H7 (cell line): ENCODE measurements at places on chromosomes 5 and 9. TPM values are rescaled to one million over a fixed set of nuclear protein-coding genes. Genes with fewer than 3 reads are reported as not detected.

DNA sequence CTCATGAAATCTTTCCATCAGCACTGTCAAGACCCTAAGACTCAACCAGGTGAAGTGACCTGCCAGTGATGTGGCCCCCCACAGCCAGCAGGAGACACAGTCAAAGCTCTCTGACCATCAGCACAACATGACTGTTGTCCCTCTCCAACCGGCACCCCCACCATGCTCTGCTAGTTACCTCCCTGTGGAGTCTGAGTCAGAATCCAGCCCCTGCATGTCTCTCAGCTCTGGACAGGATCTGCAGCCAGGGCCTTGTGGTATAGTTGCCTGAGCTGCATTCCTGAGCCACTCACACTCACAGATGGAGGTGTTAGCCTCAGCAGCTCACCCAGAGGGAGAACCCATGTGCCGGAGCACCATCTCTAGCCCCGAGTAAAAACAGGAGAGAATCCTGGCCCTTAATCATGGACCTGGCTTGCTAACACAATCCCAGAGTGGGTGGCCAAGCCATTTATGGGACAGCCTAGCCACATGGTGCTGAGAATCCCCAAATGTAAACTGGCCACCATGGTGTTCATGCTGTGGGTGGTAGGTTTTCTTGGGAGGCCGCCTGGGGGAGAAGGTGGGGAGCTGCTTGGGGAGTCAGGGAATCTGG lies 237.8 kb downstream of the PAPPA start:
- no peak for DNase-seq

DNA sequence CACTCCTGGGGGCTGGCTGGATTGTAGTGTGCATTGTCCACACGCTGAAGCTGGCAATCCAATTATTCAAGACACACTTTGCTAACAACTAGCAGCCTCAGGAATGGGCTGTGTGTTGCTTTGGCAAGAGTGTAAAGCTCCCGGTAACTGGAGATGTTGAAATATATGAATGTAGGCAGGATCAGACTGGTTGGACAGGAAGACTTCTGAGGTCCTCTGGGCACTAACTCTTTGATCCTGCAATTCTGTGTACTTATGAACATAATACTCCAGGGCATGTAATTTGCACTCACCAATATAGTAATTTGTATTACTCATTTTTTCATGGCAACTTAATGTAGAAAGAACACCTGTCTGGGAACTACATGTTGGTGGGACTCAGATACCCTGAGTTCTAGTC lies 106.7 kb upstream of the SLC28A3 start:
- DNase-seq = no peak

- peak; percentile 36 for DNase-seq
Measured at GRCh38 chr5:27083449-27084415, 45.3 kb upstream of the CDH9 start.

GRCh38 chr9:86589730-86590129 lies 235.5 kb upstream of the TUT7 start:
- no peak for DNase-seq

DNA sequence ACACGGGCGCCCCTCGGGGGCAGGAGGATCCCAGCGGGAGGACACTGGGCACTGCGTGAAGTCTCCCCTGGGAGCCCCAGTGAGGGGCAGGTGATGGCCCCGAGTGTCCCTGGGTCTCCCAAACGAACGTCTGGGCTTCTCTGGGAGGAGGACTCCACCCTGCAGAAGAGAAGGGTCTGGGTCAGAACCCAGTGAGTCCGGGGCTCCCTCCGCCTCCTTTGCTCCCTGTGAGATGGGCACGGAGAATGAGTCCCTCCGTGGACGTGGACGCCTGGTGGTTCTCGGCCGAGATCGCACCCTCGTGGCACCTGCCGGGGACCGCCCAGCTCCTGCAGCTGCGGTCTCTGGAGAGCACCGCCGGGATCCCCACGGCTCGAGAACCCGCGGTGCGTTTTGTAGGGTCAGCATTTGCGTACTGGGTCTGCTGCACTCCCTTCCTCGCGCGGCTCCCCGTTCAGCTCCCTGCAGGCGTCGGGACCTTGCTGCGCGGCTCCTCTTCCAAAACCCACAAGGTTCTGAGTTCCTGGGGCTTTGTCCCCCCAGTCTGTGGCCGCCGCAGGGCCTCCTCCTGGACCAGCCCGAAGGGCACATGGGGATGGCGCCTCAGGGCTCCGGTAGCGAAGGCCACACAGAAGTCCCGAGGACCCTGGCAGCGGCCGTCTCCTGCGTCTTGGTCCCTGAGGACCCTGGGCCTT lies 10.2 kb upstream of the CEP72 start:
- peak; percentile 36 for DNase-seq

GRCh38 chr9:124662561-124662960 lies 108.5 kb downstream of the NR6A1 start:
- no peak for DNase-seq

- no peak for DNase-seq
Measured at GRCh38 chr5:179327021-179327735, 18.1 kb downstream of the ADAMTS2 start.

DNA sequence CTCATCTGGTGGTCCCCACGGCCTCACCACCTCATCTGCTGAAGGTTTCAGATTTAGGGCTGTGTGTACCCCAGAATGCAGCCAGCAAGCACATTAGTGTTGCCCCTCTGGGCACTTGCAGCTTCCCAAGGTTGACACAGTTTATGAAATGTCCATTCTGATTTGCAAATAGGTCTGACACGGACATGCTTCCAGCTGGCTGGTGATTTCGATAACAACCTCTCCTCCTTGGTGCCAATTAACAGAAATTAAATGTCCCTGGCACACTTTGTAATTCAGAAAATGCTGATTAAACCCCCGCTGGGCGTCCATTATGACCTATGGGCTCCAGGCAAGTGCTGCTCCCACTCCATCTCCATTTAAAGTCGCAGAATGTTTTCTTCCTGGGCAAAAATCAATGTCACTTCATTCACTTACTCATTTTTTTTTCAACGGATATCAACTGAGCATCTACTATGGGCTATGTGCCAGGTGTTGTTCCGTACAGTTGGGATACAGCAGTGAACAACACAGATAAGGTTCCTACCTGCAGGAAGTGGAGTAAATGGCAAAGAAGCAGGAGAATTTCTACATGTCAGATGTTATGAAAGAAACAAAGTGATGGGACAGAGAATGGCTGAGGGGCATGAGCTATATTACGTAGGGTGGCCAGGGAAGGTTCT lies 32.0 kb downstream of the PLAC8L1 start:
- peak; percentile 42 for DNase-seq

DNA sequence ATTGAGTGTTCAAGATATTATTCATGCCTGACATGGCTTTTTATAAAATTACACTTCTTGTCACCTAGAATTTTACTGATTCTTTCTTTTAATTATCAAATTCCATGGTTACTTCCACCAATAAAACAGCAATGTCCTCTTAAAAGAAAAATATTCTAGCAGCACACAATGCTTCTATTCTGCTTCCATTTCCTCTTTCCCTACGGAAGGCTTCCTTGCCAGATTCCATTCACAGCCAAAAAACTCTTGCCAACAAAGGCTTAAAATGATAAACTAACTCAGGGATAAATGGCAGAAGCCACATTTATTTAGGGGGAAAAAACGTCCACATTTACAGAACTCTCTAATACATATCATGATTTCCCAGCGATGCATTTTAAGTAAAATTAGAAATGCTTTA lies 111.6 kb downstream of the CTNND2 start:
- DNase-seq = no peak

GRCh38 chr5:24609706-24610105 lies 35.1 kb downstream of the CDH10 start:
- no peak for DNase-seq

DNA sequence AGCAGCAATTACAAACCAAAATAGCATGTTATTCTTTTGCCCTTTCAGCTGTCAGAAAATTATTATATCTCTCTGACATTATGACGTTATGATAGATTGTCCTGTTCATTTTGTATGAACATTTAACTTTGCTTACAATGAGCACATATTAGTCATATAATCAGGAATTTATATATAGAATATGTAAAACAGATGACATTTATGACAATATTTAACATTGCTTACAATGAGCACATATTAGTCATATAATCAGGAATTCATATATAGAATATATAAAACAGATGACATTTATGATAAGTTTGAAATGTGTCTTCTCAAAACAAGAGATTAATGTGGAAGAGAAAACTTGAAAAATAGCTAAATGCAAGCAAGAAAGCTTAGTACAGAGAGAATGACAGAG lies 1180.2 kb downstream of the CDH12 start:
- DNase-seq = no peak

The DELE1 gene
- 61.7 and 83.1 TPM in 2 replicates for total RNA-seq

The GPR21 gene
- total RNA-seq = 0.48 TPM in 1 of 2 replicates, not detected in the other

The TAF11L5 gene
- total RNA-seq = not detected in 2 replicates
